ENCODE measurements at places on chromosomes 1 and 21. TPM values are rescaled to one million over a fixed set of nuclear protein-coding genes. Genes with fewer than 3 reads are reported as not detected.

The IL10 gene
- not detected for total RNA-seq

The HES2 gene
- 2.2 TPM for total RNA-seq

The HES3 gene
- not detected for total RNA-seq

The FABP3 gene
- not detected for total RNA-seq

The HPDL gene
- 3.0 TPM for total RNA-seq

The DAB1 gene
- not detected for total RNA-seq

The LDLRAD1 gene
- total RNA-seq, result not detected

The OLFML3 gene
- total RNA-seq, result 3.7 TPM

The CLIC6 gene
- total RNA-seq, result not detected

The GSTM5 gene
- not detected for total RNA-seq

The CD52 gene
- not detected for total RNA-seq

The RGSL1 gene
- not detected for total RNA-seq

The TGFB2 gene
- total RNA-seq, result 14.4 TPM

The TP73 gene
- total RNA-seq, result 0.59 TPM

The ESPN gene
- total RNA-seq, result 0.32 TPM

The SCAF4 gene
- 17.7 TPM for total RNA-seq

The TRIM67 gene
- 0.12 TPM for total RNA-seq

The SPRR1B gene
- total RNA-seq, result not detected

The SEMA6C gene
- total RNA-seq, result 2.2 TPM

The PHC2 gene
- total RNA-seq, result 94.9 TPM

The ZNF644 gene
- 18.9 TPM for total RNA-seq

The C1orf87 gene
- total RNA-seq, result not detected

The CRB1 gene
- not detected for total RNA-seq

The VHLL gene
- total RNA-seq, result not detected

The AKR7A3 gene
- 0.24 TPM for total RNA-seq

The LMNA gene
- total RNA-seq, result 742 TPM

The FCRLA gene
- total RNA-seq, result not detected

The PTGFR gene
- total RNA-seq, result not detected

The ELAPOR1 gene
- total RNA-seq, result 0.38 TPM

The PGLYRP3 gene
- not detected for total RNA-seq

The SYPL2 gene
- 0.13 TPM for total RNA-seq

The RGS5 gene
- 1.2 TPM for total RNA-seq

The TCHHL1 gene
- not detected for total RNA-seq

The DENND2D gene
- total RNA-seq, result 1.6 TPM

The BRDT gene
- total RNA-seq, result not detected

The C4BPB gene
- total RNA-seq, result 1.8 TPM

The DTL gene
- total RNA-seq, result 21.9 TPM
